Activated CD4-positive, alpha-beta T cell treated with anti-CD3 and anti-CD28 coated beads, Interleukin-10, Interleukin-2, amounts not matched to agents 100 ng/mL and 50 ng/mL, durations not matched to agents 16 hours and 8 hours (primary cell): ENCODE measurements at places on chromosomes 2 and 18.

- no peak for DNase-seq
Observed at GRCh38 chr2:46114996-46115395, 182.2 kb upstream of the EPAS1 start.

DNA sequence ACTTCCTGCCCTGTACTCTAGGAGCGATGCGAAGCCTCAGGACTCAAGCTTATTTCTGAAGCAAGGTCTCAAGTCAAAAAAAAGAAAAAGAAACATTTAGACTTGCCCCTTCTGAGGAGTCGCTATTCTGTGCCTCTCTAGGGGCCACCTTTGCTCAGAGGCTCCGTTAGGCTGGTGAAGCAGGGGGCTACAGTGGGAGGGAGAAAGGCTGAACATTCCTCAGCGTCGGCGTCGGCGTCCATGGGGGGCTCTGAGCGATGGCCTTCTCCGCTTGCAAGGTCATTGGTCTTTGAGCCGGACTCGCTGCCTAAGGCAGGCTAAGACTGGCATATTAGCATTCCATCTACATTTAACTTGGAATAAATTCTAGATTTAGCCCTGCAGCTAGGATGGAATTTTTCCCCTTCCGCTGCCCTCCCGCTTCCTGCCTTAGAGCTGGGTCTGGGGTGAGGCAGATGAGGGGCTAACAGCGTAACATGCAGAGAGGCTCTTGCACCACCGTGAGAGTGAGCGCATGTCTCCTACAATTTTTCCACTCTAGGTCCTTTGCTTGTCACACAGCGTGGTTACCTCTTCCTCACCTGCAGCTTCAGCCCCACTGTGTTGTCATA is 53.6 kb upstream of the ATL2 start:
- no peak for DNase-seq

GRCh38 chr18:39481281-39481680 is 1915.7 kb upstream of the CELF4 start:
- DNase-seq, result no peak

GRCh38 chr2:72538486-72538885 is 287.3 kb downstream of the EXOC6B start:
- no peak for DNase-seq

- DNase-seq, result no peak
Observed at GRCh38 chr18:58898010-58898799, 33.5 kb downstream of the ZNF532 start.

DNA sequence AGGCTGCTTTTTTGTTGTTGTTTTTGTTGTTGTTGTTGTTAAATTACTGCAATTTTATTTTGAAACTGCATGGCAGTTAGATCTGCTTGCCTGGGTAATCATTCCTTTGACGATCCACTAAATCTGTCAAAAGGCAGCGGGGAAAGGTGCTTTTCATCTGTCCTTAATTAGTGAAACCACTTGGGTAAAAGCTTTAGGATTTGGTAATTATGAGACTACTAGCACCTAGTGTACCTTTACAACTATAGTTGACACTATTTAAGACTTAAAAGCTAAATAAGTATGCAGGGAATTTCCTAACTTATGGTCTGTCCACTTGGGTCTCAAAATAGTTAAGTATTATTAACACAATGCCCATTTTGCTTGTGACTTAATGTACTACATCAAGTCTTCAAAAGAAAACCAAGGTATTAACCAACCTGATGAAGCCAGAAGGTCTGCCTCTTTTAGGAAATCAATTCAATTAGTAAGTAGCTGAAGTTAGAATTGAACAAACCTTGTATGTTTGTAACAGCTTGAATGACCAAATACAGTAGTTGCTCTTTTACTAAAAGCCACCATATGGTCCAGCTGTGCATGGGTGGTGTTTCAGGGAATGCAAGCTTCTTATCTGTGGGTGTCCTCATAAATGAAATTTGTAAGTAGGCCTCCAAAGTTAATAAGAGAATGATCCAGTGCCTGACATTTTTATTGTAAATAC is 44.8 kb downstream of the NAB1 start:
- DNase-seq, result peak; percentile 81

GRCh38 chr2:26457695-26458364 is 20.1 kb downstream of the OTOF start:
- DNase-seq, result no peak

DNA sequence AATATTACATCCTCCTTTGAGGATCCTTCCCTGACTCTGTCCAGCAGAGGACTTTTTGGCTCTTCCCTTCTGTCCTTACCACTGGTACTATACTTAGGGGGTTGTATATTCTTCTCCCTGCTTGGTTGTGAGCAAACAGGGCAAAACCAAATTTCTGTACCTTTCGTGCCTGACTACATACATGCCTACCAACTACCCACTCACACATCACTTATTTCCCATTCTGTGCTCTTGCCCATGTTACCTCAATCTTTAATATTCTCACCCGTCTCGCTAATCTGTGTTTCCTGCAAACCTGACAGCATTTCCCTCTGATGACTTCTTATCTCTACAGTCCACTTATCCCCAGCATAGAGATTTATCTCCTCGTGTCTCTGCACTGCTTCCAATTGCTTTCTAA is 58.6 kb downstream of the FTCDNL1 start:
- no peak for DNase-seq

DNA sequence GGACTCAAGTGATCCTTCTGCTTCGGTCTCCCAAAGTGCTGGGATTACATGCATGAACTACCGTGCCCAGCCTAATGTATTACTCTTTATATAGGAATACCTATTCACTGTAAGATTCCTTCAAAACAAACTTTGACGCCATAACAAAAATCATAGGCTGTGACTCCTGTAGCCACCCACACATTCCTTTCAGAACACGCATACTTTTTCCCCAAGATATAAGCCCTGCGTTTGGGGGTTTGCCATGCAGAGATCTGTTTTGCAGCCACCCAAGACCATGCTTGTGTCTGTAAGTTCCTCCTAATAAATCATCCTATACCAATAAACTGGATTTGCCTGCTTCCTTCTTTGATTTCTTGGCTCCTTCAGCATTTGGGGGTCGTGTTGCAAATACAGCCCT is 46.0 kb upstream of the STON1 start:
- no peak for DNase-seq

DNA sequence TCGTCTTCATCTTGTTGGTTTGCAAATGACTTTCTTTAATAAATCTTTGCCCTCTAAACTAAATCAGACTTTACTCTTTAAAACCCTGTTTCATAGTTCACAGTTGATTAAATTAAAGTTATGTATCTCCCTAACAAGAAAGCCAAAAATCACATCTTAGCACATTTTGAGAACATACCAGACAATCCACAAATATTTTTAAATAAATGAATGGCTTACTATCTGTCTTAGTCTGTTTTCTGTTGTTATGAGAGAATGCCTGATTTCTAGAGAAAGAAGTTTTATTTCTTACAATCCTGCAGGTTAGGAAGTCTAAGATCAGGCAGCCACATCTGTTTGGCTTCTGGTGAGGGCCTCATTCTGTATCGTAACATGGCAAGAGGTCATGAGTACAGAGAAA is 1090.2 kb upstream of the PIK3C3 start:
- DNase-seq, result no peak

DNA sequence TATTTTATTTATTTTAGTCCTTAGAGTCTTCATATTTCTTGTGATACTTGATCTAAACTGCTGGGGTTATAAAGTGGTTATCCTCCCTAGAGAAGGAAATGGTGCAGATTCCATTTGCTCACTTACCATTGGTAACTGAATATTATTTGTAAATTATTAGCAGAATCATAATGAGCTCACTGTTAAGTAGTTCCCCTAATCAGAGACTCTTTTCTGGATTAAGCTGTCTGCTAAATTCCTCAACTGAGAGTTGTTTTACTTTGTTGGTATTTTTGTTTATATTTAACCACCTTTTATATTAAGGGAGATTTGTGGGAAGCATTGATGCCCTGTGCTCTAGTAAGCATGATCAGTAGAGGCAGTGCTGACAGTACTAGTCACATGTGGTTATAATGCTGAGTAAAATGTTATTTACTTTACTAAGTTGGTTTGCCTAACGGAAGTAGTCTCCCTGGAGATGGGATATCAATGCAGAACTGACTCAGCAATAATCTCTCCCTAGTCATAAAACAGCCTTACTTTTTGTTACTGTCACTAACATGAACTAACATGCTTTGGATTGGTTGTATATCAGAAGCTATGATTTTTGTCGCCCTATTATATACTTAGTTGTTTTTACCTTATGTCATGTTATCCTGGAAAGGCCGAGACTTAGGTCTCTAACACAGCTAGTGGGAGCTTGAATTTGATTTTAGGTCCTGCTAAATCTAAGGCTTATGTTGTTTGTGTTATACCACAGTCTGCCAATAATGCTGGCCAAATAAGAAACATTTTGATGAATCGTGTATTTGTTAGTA is 166.7 kb downstream of the MCFD2 start:
- DNase-seq, result peak; percentile 17

DNA sequence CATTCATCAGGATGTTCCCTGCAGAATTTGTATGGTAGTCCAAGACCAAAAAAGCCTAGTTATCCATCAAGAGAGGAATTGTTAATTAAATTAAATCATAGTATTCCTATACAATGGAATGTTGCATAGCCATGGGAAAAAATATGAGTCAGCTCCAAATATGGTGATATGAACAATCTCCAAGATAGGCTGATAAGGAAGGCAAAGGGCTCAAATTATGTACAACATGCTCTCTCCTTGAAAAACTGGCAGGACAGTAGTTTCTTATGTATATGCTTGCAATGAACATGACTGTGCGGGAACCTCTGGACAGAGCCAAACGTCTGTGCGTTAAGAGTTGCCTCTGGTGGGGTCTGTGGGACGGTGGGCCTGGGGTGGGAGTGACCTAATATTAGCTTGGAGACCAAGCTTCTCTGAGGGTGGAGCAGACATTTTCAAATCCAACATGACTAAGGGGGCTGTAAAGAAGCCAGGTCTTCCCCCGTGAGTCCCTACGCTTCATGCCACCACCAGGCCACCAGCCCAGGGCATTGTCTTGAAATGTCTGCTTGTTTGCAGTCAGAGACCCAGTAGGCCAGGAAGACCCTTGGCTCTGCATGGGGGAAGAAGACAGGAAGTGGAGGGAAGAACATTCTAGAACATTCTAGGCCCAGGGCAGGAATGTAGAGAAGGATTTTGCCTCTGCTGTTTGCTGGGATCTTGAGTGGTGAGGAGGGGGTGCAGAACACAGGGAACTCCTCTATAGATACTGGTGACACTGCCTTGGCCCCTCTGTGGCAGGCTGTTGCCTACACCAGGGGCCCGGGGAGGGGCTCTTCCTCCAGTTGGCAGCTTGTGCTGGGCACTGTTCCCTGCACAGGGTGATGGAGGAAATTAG is 244.0 kb upstream of the HS6ST1 start:
- no peak for DNase-seq

DNA sequence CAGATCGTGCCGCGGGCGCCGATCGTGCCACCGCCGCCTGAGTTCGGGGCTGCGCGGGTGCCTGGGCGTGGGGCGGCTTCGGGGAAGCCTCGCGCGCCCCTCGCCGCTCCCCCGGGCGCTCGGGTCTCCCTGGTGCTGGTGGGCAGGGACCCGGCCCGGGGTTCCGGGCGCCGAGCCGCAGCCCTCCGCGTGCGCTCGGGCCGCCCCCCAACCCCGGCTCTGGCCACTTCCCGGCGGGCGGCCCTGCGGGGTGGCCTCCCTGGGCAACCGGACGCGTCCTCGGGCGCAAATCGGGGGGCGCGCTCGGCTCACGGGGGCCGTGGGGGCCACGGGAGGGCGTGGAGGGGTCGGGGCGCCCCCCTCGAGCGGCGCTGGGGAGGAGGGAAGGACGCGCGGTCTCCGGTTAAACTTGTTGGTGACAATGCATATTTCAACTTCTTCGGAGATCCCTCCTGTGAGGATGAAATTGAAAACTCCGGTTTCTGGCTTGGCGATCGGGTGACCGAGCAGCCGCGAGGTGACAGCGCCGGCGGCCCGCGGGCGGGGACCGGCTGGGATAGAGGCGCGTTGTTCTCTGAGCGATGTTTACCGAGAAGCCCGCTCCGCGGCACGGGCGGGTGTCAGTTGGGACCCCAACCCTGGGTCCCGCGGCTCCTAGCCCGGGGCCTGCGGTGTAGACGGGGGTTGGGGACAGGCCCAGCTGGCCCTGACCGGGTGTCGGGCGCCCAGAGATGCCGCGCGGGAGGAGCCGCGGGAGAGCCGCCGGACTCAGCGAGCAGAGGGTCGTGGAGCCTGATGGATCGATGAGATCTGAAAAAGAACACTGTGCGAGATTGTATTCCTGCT is 676 bp downstream of the SH3BP4 start:
- DNase-seq, result no peak

DNA sequence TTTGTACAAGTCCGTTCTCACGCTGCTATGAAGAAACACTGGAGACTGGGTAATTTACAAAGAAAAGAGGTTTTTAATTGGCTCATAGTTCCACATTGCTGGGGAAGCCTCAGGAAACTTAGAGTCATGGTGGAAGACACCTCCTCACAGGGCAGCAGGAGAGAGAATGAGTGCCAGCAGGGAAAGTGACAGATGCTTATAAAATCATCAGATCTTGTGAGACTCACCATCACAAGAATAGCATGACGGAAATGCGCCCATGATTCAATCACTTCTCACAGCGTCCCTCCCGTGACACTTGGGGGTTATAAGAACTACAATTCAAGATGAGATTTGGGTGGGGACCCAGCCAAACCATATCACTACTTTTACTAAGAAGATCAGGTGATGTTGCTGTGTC is 285.8 kb downstream of the TMX3 start:
- no peak for DNase-seq

DNA sequence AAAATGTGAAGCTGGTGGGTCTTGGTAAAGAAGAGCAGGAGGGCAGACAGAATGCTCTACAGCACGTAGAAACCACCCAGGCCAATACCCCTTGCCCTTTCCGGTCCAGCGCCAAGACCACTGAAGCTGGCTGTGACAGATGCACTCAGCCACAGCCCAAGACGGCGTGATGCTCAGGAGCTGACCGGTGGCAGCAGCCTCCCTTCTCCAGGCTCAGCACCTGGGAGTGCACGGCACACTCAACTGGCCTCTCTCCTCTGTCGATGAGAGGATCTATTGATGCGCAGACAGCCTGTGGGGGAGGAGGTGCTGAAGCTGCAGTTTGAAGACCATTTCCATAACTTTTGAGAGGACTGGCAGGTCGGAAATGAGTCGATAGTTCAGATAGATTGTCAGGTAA is 141.0 kb upstream of the MYT1L start:
- no peak for DNase-seq

- DNase-seq, result no peak
Observed at GRCh38 chr2:167825664-167826063, 421.7 kb downstream of the STK39 start.

DNA sequence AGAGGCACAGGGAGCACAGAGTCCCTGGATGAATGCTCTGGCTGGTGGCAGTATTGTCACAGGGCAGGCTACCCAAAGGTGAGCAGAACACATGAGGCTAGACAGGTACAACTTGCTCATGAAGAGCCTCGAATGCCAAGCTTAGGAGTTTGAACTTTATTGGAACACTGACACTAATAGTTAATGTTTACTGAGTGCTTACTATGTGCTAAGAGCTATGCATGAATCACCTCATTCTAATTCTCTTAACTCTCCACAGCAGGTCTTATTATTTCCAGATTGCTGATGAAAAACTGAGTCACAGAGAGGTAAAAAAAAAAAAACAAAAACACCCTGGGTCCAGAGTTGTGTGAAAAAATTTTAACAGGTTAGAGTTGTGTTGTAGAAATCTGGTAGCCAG is 6.1 kb upstream of the EMX1 start:
- no peak for DNase-seq
